Umbilical cord (tissue), 2 donors: ENCODE measurements at places on chromosomes 7 and 10.

- no peak for DNase-seq
These were observed 50.6 kb downstream of the HIPK2 start for GRCh38 chr7:139727151-139727705.

DNA sequence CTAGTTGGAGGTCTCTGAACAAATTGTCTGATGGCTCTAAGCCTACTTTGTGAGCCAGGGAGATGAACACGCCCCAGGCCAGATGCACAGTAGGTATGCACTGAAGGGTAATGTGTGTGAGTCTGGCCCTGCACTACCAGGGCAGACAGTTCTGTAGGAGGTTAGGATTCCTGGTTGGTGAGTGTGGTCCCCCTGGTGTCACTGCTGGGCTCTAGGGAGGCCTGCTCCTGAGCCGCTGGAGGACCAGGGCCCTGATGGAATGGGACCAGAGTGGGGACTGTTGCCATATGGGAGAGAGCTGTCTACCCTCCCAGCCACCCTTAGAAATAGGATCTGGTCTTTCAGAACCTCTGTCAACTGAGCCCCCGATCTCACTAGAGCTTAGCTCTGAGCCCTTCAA, 42.0 kb downstream of the CDH23 start:
- no peak for DNase-seq

DNA sequence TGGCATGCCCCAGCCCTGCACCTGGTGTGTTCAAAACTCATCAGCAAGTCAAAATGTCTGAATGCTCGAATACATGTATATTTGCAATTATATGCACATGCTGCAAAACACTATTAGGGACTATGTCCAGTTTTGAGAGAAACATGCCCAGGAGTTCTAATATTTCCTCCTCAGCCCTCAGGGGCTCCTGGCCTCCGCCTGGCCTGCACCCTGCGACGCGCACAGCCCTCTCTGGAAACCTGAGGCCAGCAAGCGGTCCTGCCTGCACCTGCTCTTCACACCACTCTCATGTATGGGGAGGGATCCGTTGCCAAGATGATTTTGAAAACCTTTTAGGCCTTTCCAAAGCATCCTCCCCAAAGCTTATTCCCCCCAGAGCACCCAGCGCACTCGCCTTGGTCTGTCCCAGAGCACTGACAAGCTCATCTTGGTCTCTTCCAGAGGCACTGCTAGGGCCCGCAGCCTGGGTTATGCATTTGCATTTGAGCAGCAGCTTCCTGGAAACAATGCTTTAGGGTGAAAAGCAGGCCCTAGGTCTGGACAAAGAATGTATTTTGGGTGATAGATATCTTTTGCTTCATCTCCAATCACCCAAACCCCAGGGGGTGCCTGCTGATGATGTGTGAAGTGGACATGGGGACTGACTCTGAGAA, 22.6 kb upstream of the CNPY1 start:
- DNase-seq: no peak

DNA sequence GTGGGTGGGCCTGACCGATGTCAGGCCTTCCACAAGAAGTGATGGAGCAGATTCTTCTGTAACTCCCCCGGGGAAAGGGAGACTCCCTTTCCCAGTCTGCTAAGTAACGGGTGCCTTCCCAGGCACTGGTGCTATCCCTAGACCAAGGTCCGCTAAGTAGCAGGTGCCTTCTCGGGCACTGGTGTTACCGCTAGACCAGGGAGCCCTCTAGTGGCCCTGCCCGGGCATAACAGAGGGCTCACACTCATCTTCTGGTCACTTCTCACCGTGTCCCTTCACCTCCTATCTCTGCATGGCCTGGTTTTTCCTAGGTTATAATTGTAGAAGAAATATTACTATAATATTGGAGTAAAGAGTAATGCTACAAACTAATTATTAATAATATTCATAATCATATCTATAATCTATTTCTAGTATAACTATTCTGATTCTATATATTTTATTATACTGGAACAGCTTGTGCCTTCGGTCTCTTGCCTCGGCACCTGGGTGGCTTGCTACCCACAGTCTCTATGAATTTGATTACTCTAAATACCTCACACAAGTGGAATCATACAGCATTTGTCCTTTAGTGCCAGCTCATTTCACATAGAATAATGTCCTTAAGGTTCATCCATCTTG, 1378.7 kb downstream of the XPNPEP1 start:
- peak; percentile 6 for DNase-seq

GRCh38 chr7:88146616-88147015, 73.2 kb downstream of the SRI start:
- no peak for DNase-seq

DNA sequence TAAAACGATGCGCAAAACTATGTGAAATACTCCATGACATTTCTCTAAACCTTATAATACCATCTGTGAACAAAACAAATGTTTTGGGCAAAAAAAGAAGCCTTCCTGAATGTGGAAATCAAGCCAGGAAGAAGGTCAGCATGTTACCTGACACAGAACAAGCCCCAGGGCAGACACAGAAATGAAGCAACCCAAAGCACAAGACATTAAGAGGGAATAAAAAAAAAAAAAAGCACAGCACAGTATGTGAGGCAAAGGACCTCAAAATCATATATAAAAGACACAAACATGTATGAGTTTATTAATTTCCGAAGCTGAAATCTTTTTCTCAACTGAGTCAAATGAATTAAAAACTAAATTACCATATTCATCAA, 161.8 kb downstream of the SKIDA1 start:
- DNase-seq: peak; percentile 19

DNA sequence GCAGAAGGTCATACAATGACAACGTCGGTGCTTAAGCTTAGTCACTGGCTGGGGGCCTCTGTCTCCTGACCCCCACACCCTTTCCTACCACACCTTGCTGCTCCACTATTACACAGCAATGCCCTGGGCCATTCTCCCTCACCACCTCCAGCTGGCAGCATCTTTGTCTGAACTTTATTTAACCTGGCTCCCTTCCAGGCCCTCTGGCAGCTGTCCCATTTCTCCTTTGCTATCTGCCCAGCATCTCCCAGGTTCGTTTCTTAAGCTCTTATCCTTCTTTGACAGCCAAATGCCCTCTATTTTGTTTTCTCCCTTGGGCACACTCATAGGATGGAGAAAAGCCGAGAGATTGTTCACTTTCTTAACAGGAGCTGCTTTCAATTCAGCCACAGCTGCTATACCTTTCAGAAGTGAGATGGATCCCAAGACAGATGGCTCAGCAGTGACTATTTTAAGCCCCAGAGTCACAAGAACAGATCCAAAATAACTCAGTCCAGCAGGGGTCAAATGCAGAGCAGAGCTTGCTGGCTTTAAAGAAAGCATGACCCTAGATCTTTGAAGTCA, 1277.1 kb upstream of the AUTS2 start:
- DNase-seq: peak; percentile 68

DNA sequence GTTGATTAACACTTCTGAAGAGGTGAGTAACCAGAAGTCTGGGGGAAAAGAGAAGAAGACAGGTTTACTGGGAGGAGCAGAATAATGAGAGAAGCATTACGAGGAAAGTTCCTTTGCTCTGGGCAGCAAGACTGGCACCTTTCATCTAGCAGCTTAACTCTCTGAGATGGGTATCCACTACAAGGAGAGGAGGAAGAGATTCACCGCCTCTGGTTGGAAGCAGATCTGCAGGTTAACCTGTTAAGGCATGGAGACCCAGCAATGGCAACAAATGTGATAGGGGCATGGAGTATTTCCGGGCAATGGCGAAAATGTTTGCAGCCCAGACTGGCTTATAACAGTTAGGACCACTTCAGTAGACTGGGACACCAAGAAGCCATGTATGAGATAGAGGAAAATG, 162.2 kb downstream of the TFEC start:
- DNase-seq: no peak
